ENCODE measurements at places on chromosomes 5 and 9.

- DNase-seq: no peak
Observed at GRCh38 chr5:132026516-132027008, 15.1 kb upstream of the ACSL6 start.

DNA sequence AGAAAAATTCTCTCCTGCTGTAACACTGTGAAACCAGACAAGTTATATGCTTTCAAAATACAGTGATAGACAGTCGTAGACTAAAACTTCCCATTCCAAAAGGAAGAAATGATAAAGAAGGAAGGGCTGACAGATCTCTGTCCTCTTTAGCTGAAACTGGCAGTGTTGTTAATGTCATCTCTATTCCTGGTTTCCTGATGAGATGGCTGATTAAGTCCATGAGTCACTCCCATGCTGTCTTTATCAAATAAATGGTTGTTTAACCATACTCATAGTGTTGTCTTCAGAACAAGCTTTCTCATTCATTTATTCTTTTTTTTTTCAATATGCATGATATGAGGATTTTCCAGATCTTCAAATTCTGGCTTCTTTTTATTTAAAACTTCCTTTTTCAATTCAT is 952.2 kb upstream of the WWC1 start:
- no peak for DNase-seq

DNA sequence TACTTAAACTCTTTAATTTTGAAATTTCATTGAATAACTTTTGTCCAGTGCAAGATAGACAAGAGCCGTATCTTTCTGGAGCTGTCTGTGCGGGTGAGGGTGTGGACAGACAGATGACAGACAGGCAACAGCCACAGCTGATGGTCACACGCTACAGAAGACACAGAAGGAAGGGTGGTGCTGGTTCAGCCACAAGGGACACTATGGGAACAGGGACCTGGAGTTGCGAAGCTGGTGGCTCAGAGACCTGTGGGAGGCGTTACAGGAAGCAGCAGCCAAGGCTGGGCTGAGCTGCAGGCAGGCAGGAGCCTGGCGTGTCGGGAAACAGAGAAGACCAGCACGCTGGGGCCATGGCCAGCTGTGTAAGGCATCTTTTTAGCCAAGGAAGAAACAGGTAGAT is 104.4 kb downstream of the WNK2 start:
- peak; percentile 79 for DNase-seq

DNA sequence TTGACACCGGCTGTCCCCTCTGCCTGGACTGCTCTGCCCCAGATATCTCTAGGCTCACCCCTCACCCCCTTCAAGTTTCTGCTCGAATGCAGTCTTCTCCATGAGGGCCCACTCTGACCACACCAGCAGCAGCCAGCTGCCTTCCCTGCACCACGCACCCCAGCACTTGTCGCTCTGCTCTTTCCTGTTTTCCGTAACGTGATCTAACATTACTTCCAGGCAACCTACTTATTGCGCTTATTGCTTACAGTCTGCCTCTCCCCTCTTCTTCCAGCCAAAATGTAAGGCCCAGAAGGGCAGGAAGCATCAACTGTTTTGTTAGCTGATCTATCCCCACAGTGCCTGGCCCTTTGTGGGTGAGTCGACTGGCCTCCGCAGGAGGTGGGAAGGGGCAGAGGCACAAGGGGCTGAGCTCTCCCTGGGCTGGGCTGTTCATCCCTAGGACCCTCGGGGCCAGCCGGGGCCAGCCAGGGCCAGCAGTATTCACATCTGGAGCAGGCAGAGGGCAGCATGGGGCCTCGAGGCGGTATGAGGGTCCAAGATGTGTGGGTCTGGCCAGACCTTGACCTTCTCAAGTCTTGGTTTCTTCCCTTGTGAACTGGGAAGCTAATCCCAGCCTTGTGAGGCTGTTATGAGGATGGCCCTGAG is 11.6 kb upstream of the DBN1 start:
- peak; percentile 68 for DNase-seq

GRCh38 chr5:170269579-170269978 is 28.0 kb downstream of the LCP2 start:
- no peak for DNase-seq

- DNase-seq: peak; percentile 14
Observed at GRCh38 chr9:134568116-134568515, 73.5 kb upstream of the COL5A1 start.

GRCh38 chr9:106758911-106759310 is 104.1 kb upstream of the ZNF462 start:
- no peak for DNase-seq

- DNase-seq: peak; percentile 75
Observed at GRCh38 chr5:175842951-175843793, 28.2 kb upstream of the CPLX2 start.

DNA sequence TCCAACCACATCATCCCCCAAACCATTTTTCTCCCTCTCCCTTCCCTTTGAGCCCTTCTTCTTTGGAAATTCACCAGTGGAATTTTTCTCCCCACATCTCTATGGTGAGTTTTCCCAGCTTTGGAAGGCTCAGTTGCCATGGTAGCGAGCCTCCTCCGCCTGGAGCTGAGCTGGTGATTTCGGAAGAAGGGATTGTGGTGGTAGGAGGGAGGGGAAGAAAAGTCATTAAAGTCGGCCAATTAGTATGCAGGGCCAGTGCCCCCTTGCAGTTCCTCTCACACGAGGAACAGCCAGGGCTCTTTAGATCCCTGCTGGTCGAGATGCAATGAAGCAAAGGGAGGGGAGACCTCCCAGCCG is 322.0 kb downstream of the NTRK2 start:
- no peak for DNase-seq

DNA sequence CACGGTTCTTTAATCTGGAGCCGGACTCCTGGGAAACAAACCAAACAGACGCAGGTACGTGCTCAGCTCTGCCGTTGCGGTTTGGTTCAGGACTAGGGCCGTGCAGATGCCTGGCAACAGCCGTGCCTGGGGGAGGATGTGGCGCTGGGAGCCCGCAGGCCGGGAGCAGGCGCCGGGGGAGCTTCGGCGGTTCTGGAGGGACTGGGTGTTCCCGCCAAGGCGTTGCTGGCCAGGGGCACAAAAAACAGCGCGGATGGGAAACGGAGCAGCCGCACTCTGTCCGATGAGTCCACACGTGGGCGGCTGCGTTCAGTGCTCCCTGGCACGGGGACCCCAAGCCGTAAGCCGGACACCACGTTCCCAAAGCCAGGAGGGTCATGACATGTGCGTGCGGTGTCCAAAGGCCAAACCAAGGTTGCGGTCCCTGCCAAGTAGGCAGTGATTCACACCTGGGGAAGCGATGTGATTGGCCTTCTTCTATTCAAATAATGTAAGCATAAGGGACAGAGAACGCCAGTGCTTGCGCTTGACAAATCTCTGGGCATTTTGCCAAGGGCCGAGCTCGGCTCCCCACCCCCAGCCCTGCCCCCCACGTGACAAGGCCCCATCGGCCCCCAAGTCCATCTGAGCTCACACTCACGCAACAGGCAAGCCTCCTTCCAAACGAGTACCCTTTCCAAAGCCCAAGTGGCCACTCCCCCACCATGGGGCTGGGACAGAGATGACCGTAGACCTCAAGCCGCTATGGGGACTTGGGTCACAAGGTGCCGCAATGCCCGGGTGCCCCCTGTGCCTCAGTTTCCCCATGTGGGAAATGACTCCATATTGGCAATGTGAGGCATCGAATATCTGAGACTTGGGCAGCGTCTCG is 49.7 kb upstream of the NKD2 start:
- DNase-seq: no peak

- DNase-seq: no peak
Observed at GRCh38 chr5:15798006-15798405, 298.0 kb downstream of the FBXL7 start.

GRCh38 chr9:30116673-30117217 is 2267.7 kb upstream of the ACO1 start:
- peak; percentile 61 for DNase-seq

DNA sequence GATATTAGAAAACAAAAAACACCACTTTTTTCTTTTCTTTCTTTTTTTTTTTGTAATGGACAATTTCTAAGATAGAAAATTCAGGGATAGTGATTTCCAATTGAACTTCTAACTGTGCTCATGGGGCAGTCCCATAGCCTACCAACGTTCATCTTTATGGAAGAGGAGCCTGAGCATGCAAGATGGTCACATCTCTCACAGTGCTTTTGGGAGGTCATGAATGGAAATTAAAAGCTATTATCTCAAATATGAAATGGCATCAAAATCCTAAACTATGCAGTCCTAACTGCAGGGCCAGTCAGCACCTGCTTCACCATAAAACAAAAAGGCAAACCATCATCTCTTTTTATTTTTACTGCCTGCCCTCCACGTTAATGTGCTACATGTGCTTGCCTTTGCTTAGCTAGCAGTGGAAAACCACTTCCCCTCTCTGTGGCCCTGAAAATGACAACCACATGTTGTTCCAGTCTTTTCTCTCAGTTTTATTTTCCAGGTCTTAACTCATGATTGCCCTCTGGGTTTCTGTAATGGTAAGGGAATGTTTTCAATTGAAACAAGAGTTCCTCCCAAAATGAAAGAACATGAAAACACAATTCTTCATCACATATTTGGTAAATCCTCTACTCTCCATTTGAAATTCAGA is 16.7 kb downstream of the IFNB1 start:
- DNase-seq: no peak

GRCh38 chr5:1380910-1381309 is 36.0 kb upstream of the CLPTM1L start:
- no peak for DNase-seq

DNA sequence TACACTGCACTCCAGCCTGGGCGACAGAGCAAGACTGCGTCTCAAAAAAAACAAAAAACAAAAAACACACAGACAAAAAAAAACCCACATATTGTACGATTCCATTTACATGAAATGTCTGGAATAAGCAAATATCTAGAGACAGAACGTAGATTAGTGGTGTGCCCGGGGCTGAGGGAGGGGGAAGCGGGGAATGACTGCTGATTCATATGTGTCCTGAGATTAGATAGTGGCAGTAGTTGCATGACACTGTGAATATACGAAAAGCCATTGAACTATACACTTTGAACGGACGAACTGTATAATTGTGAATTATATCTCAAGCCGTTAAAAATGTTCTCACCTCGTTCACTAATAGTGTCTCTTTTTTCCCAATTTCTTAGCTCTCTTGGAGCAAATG is 23.9 kb downstream of the FGF1 start:
- DNase-seq: no peak

DNA sequence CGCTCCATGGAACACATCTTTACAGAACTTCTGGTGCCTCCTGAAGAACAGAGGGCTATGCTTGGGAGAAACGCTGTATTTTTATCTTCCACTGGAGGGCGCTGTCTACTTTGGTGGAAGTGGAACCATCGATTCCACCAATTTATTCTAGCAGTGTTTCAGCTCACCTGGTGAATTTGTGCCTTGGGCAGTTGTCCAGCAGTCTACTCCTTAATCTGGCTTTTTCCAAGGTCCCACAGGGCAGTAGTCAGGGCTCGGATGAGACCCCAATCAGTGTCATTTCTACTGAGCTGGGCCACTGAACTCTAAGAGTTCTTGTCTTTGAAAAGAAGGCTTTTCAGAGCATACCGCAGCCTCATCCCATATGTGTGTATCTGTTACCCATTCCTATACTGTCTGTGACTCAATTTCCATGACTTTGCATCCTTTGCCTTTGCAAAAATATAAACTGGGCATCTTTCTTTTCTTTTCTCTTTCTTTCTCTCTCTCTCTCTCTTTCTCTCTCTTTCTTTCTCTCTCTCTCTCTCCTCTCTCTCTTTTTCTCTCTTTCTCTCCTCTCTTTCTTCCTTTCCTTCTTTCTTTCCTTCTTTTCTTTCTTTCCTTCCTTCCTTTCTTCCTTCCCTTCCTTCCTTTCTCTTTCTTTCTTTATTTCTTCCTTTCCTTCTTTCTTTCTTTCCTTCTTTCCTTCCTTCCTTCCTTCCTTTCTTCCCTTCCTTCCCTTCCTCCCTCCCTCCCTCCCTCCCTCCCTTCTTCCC is 138.4 kb upstream of the ZNF618 start:
- DNase-seq: peak; percentile 90

DNA sequence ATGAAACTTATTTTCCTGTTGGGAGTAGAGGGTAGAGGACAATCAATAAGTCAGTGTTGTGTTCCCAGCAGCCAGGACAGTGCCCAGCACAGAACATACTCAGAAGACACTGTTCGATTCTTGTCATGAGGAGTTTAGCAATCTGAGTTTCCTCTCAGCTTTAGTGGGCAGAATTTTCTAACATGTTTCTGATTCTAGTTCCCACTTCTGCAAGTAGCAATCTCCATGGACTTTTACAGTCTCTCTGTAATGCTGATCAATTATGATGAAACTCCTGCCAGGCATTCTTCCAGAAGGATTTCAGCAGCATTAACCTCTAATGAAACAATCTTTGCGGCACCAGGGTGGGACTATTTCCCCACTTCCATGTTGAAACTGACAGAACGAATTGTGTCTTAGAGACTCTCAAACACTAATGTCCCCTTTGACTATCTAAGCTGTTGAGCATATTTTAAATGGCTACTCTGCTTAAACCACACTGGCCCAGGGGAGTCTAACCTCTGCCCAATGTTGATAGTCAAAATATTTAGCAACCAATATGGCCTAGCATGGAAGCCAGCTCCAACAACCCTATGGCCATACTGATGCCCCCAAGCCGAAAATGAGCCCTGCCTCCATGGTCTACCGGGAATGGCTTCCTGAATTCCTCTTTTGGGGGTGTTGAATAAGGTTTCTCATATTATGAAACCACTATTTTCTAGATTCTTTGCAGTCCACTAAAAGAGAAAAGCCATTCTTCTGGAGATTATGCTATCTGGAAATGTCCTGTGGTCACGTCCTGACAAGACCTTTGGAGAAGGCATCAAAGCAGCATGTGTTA is 484.3 kb downstream of the BNC2 start:
- no peak for DNase-seq

- peak; percentile 18 for DNase-seq
Observed at GRCh38 chr5:179121667-179122111, 61.5 kb downstream of the ZNF354C start.

GRCh38 chr9:125125523-125125922 is 17.8 kb downstream of the SCAI start:
- DNase-seq: no peak

- DNase-seq: no peak
Observed at GRCh38 chr5:31847354-31847753, 208.4 kb downstream of the PDZD2 start.

DNA sequence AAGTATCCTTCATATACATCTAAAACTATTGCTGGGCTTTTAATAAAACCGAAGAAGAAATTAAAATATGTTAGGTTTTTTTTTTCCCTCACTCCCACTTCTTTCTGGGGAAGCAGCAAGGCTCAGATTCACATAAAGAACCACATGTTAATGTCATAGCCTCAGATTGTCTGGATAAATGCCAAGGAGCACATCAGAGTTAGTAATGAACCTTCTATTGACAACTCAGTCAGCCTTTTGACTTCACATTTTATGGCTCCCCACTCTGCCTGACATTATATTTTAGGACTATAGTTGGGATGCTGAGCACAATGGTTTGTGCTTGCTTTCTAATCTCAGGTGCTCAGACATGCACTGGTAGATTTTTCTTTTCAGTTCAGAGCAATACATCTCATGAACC is 21.8 kb downstream of the DMAC1 start:
- no peak for DNase-seq

DNA sequence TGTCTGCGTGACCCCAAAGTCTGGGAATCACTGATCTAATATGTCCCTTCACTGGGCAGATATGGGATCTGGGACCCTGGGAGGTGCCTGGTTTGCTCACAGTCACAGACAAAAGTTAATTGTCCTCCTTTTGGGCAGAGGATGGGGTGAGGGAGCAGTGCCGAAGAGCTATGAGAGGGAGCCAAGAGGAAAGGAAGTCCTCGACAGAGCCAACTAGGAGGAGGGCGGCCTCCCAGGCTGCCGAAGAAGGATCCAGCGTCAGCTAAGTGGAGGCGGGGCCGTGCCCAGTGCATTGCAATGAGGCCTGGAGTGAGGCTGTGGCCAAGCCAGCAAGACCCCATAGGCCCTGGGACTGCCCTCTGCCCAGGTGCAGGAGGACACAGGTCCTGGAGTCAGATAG is 11.4 kb downstream of the AIF1L start:
- no peak for DNase-seq

- DNase-seq: peak; percentile 26
Observed at GRCh38 chr9:135228983-135229625, 141.6 kb downstream of the OLFM1 start.

Measured in endodermal cell (in vitro differentiated cells).